Activated T-helper 1 cell treated with Interleukin-2 at 50 U/mL for 16 hours (primary cell): ENCODE measurements at places on chromosomes 1 and 21.

DNA sequence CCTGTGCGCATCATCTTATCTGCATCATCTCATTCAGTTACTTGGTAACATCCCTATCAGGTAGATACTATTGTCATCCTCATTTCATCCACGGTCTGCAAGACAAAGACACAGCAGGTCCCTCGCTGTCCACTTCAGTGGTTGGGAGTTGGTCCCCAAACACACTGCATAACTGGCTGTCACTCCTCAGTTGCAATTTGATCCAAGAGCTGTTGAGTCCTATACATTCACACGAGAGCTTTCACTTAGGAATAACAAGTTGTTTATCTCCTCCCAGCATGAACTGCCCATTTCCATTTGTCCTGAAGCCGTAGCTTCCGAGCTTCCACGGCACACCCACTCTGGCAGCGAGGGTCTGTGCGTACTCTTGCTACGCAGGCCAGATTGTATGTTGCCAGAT, 472.0 kb downstream of the CAMTA1 start:
- DNase-seq: no peak

DNA sequence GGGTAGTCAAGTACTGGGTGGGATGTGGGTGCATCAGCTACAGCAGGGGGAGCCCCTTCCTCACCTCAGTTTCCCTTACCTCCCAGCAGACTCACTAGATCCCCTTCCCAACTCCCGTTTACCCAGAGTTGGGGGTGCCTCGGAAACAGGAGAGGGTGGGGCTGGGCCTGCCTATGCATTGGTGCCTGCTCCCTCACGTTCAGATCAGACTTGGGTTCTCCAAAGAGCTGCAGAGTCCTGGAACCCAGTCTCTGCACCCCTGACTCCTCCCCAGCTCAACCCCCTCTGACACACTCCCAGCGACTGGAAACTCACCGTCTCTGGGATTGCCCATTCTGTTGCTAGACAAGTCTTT, 6.0 kb downstream of the FOXO6 start:
- no peak for DNase-seq

GRCh38 chr1:248152056-248152827, 7.3 kb downstream of the OR2M5 start:
- DNase-seq: no peak

GRCh38 chr1:27000090-27000816, 6.8 kb downstream of the TRNP1 start:
- DNase-seq: no peak

DNA sequence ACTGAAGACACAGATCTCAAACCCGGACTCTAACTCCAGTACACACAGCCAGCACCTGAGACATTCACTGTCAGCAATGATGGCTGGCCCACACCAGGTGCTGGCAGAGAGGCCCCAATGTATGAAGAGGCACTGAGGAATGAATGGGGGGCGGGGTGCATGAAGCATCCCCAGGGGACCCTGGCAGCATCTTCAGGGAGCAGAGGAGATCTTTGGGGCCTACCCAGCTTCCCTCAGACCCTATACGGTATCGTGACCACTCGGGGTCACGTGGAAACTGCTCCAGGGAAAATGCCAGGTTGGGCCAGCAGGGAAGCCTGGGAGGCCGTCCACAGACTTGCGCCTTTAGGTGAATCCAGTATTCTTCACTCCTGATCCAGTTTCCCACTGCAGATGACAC, 84.3 kb downstream of the NPHP4 start:
- DNase-seq: no peak

DNA sequence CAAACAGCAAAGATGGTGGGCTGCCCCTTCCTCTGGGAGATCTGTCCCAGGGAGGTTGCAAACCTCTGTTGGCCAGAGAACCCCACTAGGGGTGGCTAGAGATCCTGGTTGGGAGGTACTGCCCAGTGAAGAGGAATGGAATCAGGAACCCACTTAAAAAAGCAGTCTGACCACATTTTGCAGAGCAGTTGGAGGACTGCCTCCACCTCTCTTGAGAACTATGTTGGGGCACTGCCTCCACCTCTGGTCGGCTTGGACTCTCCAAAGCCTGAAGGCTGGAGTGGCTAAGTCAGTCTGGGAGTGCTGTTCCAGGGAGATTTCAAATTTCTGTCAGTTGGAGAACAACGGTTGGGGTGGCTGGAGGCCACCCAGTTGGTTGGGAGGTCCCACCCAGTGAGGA, 58.6 kb downstream of the TNFSF4 start:
- DNase-seq: no peak

DNA sequence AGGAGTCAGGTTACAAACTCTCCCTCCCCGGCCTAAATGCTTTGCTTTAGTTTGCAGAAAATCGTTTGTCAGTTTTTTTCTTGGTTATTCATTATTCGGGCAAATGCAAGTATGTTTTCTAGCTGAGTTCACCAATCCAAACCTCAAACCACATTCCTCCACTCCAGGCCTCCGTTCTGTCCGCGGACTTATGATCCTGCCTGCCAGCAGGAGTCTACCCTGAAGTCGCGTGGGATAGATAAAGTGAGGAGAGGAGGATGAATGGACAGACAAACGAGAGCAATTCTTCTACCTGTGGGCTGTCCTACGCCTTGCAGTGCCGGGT, 1.3 kb downstream of the ADAMTS1 start:
- DNase-seq: no peak

DNA sequence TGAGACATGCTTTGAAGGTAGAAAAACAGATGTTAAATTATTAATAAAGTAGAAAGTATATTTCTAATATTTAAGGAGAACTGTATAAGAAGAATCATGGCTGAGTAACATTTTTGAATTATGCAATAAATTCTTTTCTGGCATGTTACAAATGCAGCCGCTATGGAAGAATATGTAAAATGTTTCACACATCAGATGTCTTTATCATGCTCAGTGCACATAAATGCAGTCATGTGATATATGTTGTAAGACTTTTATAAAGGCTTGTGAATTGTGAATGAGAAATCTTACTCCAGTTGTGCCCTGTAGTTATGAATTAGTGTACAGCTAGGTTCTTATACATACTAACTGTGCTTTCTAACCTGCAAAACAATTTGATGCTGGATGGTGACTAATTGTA, 53.5 kb downstream of the LRRC8B start:
- DNase-seq: no peak

- DNase-seq: no peak
Observed at GRCh38 chr1:113913887-113914664, 8.9 kb downstream of the DCLRE1B start.

DNA sequence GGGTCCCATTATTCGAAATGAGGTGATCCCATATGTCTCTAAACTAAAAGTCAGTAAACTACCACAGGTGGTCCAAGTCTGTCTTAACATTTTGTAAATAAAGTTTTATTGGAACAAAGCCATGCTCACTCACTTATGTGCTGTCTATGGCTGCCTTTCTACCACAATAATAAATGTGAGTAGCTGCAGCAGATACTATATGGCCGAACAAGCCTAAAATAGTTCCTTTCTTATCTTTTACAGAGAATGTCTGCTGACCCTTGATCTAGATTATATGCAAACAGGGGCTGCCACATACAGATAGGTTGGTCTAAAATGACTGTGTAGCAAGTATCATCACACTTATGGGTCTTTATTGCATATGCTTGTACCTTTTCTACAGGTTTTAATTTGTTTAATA, 140.0 kb downstream of the VAV3 start:
- no peak for DNase-seq

- no peak for DNase-seq
Observed at GRCh38 chr1:232267092-232267836, 362.7 kb downstream of the SIPA1L2 start.

GRCh38 chr1:83735526-83735925, 263.4 kb downstream of the TTLL7 start:
- no peak for DNase-seq

GRCh38 chr1:163875927-163876320, 554.2 kb downstream of the NUF2 start:
- DNase-seq: no peak

- DNase-seq: peak; percentile 37
Observed at GRCh38 chr1:61782771-61783170, 40.5 kb downstream of the PATJ start.

- DNase-seq: no peak
Observed at GRCh38 chr1:115706587-115707425, 61.7 kb downstream of the CASQ2 start.

DNA sequence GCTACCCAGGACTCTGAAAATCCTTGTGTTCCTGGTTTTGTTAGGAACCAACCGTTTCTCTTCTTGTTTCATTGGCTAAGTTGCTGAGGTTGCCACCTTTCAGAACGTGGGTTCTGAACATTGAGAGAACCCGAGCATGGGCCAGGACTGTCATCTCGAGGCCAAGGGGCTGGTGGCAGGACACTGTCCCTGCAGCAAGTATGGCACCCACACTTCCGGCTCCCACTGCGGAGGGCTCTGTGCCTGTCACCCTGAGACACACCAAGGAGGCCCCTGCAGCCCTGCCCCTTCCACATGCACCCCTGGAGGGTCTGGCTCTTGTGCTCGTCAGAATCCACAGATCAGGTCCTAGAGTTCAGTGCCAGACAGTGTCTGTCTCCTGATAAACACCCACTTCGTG, 39.1 kb upstream of the LRRC3 start:
- DNase-seq: no peak

GRCh38 chr1:151583796-151584195, 28.1 kb upstream of the SNX27 start:
- no peak for DNase-seq

DNA sequence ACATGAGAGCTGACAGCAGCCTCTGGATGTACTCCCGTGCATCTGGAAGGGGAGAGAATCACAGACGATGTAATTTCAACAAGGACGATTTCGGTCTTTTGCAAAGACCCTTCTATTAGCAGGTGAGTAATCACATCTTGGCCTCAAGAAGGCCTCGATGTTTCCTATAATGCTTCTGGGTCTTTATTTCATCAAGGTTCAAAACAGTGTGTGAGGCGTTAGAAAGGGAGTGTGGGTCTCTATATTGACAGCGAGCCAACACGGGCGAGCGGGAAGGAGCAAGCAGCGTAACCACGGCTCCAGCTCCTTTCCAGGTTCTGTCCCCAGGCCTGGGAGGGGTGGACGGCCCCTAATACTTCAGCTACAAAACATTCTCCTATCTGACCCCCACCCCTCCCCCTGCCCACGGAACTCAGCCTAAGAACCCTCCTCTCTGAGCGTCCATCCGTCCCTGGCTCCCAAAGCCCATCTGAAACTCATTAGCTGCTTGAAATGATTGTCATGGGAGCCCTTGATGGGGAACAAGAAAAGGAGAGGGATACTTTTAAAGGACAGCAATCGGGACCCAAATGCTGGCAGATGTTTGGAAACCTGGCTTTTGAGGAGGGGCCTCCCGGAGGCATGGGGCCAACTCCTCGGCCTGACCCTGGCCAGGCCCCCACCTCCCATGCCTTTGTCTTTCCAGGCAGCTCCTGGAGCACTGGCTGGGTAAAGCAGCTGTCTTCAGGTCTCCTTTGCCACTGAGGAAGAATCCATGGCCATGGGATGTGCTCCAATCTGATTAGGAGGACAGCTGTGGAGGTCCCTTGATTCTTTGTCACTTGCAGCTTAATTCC, 250.8 kb downstream of the FOXD2 start:
- DNase-seq: no peak

DNA sequence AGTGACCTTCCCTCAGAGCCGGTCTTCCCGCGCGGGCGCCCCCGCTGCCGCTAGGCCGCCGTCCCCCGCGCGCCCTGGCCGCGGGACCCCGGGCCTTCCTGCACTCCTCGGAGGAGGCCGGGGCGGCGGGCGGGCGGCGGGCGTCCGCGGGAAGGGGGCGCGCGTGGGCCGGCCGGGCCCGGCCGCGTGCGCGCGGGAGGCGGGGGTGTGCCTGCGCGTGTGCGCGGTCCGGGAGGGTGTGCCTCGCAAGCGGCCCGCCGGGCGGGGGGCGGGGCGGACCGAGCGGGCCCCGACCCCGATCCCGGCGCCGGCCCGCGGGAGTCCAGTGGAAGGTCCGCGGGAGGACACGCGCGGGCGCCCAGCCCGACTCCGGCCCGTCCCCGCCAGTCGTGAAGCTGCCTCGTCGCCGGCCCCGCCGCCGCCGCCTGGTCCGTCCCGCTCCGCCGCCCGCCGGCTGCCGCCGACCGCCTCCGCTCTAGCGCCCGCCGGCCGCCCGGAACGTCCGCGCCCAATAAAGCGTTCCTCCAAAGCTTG, 438 bp downstream of the MRPS6 start:
- peak; percentile 39 for DNase-seq

DNA sequence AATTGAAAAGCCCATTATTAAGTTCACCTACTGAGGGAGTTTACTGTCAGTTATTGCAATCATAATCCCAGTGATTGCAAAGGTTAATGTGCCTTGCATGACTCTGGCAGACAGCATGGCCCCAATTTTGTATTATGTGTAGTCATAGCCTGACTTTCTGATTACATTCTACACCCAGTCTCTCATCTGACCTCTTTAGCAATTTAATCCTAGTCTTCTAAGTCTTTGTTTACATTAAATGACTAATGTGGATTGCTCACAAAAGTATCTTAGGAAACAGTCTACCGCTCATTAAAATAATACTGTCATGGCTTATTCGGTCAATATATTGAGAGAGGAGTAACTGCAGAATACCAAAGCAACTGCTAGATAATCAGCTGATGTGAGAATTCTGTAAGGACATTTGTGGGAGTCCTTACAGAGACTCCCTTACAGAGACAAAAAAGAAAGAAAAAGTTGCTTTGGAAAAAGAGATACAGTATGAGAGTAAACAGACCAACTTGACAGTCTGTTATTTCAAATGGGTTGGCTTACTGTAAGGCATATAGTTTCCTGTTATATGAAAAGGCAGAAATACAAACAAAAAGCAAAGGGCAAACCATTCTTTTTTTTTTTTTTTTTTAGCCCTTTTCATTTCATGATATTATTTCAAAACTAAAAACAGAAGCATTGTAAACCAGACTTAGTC, 42.8 kb downstream of the SMG7 start:
- no peak for DNase-seq
